Large intestine (tissue), 12 donors: ENCODE measurements at places on chromosomes 5 and 9. TPM values are rescaled to one million over a fixed set of nuclear protein-coding genes. Genes with fewer than 3 reads are reported as not detected.

- no peak for DNase-seq
These were observed 86.3 kb downstream of the LPAR1 start for GRCh38 chr9:110951805-110952539.

The ROPN1L gene
- 0.30 TPM for polyA plus RNA-seq

GRCh38 chr5:164027738-164028137 is 522.3 kb downstream of the MAT2B start:
- DNase-seq = no peak

The ENHO gene
- 10.6 TPM for polyA plus RNA-seq

DNA sequence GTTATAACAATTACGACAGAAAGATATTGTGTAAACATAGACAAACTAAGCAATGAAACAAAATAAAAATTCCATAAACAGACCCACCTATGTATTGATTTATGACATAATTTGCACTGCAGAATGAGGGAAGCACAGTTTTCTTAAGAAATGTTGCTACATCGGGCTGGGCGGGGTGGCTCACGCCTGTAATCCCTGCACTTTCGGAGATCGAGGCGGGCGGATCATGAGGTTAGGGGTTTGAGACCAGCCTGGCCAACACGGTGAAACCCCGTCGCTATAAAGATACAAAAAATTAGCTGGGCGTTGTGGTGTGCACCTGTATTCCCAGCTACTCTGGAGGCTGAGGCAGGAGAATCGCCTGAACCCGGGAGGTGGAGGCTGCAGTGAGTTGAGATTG is 1344.4 kb upstream of the WWC1 start:
- no peak for DNase-seq

DNA sequence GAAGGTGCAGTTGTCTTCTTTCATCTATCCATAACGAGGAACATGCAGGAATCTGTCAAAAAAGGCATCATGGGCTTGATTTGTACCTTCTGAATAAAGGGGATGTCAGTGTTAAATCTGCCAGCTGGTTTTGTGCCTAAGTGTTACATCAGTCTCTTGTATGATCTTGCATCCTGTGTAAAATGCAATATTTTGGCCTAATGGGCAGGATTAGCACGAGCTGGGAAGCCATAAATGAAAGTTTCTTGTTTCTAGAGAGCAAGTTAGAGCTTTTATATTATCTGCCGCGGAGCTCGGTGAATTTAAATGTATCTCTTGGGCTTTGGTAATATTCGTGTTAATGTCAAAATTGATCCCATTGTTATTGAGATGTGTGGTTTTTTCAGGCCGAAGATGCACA is 526.1 kb upstream of the WWC1 start:
- no peak for DNase-seq

The LECT2 gene
- not detected for polyA plus RNA-seq

The GABBR2 gene
- 0.69 TPM for polyA plus RNA-seq

- peak; percentile 26 for DNase-seq
These were observed 8.4 kb upstream of the SETD9 start for GRCh38 chr5:56900858-56901578.

The NR6A1 gene
- 5.0 TPM for polyA plus RNA-seq

The CD72 gene
- 1.8 TPM for polyA plus RNA-seq

The MSMP gene
- polyA plus RNA-seq = 0.61 TPM

- no peak for DNase-seq
These were observed 16.1 kb downstream of the ACTBL2 start for GRCh38 chr5:57466544-57466943.

GRCh38 chr5:10601246-10602030 is 37.6 kb downstream of the ANKRD33B start:
- peak; percentile 51 for DNase-seq

DNA sequence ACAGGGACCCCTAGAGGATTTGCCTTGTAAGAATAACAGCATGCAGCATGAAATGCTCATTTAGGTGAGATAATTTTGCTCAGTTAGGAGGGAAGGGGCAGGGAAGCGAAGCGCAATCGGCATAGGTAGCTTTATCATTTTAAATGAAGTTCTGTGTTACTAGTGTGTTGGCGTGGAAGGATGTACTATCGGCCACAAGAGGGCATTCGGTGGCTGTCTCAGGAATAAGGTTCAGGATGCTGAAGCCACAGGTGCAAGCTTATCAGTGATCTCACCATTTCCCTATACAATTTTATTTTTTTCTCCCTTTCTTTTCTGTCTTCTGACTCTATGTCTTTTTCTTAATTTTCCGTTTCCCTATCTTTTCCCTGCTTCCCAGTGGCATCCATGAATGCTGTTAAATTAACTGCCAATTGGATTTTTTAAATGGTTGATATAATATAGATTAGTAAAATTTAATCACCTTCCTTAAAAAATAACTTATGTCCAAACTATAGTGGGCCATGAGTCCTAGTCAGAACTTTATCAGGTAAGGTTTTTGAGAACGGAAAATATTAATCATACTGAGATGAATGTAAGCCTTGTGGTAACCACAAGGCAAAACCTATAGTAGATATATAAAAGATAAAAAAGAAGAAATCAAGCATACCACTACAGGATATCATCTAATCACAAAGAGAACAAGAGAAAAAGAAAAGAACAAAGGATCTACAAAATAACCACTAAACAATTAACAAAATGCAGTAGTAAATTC is 1.2 kb upstream of the INSL6 start:
- DNase-seq = peak; percentile 42

- DNase-seq = no peak
These were observed 172.8 kb upstream of the PITX1 start for GRCh38 chr5:135206862-135207261.

- no peak for DNase-seq
These were observed 150.5 kb downstream of the GAPVD1 start for GRCh38 chr9:125412166-125412565.

The PCDHB2 gene
- 1.7 TPM for polyA plus RNA-seq

- no peak for DNase-seq
These were observed 514.2 kb downstream of the RAB3C start for GRCh38 chr5:59097116-59097515.

DNA sequence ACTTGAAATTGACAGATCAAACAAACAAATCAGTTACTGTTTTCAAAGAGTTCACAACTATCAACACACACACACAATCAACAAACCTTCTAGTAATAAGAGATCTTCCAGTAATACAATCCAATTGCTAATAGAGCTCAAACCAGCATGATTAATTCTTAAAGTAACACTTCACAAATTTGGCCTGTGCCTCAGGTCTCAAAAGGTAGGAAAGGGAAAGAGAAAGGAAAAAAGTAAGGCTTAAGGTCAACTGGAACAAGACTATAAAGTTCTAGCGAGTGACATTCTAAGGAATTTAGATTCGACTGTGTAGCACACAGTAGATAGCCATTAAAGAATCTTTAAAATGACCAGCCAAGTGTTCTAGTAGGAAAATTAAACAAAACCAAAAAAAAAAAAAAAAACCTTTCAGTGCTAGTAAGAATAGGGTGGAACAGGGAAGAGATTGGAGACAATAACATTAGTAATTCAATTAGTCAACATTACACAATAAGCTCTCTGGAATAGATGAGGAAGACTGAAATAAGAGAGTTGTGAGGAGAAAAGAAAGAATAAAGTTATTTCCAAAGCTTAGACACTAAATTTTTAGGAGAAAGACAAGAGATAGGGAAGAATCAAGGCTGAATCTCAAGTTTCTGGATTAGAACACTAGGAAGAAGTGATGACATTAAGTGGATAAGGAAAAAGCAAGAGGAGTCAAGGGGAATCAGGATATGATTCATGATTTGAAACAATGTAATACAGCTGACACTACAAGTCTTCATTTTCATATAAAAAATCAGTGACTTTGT is 86.1 kb downstream of the FBXL17 start:
- DNase-seq = no peak

The PCDHA9 gene
- 0.24 TPM for polyA plus RNA-seq

DNA sequence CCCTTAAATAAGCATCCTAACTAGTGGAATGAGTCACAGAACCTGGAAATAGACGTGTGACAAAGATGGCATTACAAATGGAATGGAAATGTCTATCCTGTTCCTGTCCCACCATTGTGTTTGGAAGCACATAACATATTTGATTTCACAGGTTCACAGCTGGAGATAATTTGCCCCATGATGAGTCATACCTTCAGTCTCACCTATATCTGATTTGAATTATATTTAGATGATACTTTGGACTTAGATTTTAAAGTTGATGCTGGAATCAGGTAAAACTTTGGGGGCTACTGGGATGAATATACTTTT is 92.5 kb downstream of the CEMIP2 start:
- DNase-seq = no peak

The TUBB4B gene
- 402 TPM for polyA plus RNA-seq

GRCh38 chr9:31519826-31520225 is 864.6 kb upstream of the ACO1 start:
- DNase-seq = no peak

DNA sequence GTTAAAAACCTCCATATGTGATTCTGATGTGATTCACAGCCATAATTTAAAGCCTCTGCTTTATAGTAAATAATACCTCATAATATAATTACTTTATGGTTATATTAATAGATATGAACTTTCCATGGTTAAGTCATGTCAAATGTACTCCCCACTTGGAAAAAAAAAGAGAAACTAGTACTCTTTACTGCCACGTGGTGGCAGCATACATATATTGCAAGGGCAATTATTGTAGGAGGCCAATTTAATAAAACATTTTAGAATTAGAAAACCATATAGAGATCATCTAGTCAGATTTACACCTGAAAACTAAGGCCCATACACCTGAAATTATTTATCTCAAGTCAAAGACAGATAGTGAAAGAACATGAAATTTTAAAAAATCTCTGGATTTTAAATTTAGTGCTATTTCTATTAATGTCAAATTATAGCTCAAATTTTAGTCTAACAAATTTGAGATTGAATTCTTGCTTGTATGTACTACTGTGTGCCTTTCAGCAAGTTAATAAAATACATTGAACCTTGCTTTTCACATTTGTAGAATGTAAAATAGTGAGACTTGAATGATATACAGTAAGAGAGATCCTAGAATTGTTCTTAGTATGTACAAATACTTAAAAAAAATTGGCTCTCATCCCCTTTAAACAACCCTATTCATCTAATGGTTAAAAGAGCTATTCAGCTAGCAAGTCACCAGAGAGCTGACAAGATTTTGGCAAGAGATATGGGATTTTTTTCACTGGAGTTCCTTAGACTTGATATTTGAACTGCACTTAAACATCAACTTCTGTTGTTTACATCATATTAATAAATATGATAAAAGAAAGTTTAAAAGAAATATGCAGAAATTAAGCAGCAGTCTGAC is 603.8 kb downstream of the TLE4 start:
- no peak for DNase-seq

GRCh38 chr5:169547508-169547907 is 36.1 kb upstream of the SPDL1 start:
- DNase-seq = no peak

DNA sequence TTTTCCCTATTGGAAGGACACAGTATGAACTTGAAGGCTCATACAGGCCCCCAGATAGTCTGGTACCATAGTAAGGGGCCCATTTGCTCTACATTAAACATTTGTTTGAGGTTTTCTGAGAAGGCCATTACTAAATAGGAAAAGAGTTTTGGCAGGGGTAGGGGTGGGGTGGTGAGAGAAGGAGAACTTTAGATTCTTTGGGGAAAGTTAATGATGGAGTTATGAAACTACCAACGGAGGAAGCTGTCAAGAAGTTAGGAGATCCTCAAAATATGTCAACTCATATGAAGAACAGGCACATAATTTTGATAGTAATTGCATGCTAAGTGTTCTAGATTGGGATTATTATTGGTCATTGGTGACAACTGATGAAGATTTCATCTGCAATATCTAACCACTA is 114.7 kb downstream of the TAF11L14 start:
- DNase-seq = no peak

DNA sequence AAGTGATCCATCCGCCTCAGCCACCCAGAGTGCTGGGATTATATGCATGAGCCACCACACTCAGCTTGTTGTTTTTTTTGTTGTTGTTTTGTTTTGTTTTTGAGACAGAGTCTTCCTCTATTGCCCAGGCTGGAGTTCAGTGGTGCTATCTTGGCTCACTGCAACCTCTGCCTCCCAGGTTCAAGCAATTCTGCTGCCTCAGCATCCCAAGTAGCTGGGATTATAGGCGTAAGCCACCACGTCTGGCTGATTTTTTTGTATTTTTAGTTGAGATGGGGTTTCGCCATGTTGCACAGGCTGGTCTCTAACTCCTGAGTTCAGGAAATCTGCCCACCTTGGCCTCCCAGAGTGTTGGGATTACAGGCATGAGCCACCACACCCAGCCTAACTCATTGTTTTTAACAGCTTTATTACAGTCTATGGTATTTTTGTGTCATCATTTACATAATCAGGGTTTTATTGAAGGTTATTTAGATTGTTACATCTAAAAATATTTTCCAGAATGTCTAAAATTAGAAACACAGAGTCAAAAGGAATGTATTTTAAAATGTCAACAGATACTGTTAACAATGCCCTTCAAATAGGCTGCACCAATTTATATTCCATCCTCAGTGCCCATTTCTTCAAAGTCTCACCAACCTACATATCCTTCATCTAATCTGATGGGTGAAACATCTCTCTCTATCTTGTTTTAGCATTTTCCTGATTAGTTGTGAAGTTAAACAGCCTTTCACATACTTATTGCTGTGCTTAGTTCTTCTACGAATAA is 18.6 kb downstream of the KIF3A start:
- DNase-seq = no peak
